ENCODE measurements at places on chromosomes 6 and 20.
A peak's percentile ranks its signal among the peaks of the same experiment; 100 is the strongest.

DNA sequence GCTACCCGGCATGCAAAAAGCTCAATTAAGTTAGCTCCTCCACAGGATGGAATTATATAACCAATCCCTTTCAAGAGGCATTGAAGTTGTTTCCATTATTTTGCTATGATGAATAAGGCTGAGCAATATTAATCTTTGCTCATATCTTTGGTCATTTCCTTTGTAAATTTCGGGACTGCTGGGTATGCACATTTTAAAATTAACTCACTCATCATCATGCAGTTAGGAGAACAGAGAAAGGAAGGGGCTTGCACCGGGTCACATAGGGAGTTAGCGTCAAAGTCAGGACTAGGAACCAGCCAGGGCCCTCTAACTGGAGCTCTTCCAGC is 430 bp upstream of the FAM110A start:
- DNase-seq, result no peak

GRCh38 chr6:54072635-54073313 is 38.5 kb upstream of the MLIP start:
- DNase-seq, result no peak

DNA sequence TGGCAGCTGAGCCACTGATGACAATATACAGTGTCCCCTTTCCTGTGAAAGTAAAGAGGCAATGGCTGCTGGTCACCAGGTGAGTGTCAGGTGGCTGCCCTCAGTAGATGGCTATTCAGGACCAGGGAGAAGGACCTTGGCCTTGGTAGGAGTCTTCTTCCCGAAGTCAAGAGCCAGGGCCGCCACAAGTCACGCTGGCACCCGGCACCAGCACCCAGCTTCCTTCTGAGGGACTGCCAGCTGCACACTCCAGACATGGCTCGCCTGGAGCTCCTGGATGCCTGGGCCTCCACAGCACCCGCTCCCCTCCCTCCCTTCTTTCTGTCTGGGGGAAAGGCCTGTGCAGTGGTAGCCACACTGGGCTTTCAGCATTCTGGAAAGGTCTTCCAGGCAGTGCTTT is 126.9 kb downstream of the TMEM242 start:
- DNase-seq, result no peak

DNA sequence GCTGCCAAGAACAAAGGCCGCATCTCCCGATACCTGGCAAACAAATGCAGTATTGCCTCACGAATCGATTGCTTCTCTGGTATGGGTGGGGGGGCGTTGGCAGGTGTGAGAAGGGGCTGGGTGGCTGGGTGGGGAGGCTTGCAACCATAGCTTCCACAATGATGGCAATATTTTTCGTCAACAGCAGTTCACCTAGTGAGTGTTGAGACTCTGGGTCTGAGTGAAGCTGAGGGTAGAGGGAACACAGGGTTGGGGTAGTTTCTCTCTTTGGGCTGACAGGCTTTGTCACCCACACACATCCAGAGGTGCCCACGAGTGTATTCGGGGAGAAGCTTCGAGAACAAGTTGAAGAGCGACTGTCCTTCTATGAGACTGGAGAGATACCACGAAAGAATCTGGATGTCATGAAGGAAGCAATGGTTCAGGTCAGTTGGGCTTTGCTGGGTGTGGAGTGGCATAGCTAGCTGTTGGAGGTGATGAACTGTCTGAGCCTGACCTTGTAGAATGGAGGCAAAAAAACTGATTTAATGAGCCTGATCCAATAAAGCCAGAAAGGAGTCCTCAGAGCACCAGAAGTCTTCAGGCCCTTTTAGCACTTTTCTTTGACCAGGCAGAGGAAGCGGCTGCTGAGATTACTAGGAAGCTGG is 4.2 kb downstream of the NOP56 start:
- DNase-seq, result no peak

GRCh38 chr6:4055420-4056041 is 23.4 kb downstream of the FAM217A start:
- DNase-seq, result peak; percentile 78

DNA sequence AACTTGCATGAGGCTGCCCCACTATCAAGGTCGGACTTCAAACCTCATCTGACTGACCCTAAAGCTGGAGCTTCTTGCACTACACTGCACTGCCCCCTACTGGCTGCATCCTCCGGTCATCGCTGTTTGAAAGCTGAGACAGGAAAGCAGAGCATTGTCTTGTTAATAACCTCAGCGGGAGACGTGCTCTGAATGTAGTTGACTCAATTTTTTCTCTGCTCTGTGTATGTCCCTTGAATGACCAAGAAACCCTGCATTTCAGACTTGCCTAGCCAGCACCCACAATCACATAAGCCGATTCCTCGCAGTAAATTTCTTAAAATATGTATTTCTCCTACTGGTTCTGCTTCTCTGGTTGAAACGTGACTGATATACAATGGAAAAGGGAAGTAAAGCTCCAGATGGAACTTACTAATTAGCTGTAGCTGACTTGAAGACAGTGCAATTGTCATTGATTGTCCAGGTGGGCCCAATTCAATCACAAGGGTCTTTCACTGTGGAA is 27.8 kb downstream of the TCF21 start:
- peak; percentile 36 for DNase-seq

DNA sequence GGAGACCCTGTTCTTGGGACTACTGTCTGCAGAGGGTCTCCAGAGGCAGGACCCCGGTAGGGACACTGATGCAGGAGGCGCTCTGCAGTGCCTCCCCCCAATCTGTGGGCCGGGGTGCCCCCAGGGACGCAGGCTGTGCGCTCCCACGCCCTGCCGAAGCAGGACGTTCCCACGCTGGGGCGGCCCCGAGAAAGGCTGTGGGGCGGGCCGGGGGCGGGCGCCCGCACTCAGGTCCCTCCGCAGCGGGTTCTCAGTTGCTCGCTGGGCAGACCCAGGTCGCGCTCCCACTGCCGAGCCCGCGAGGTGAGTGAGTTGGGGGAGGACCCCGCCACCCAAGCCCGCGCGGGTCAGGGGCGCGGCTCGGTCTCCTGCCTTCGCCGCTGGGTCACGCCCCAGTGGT is at the start of gene COX4I2:
COX4I2 (plus strand) TSS at position 253 of the 400 bp plus-strand sequence. CDS start 1,106 bp downstream, outside the sequence.
- DNase-seq, result no peak

GRCh38 chr20:63224412-63225081 is 8.6 kb upstream of the YTHDF1 start:
- peak; percentile 63 for DNase-seq

- no peak for DNase-seq
Measured at GRCh38 chr6:52570291-52570700, 6.6 kb downstream of the TRAM2 start.
